ENCODE measurements at places on chromosomes 6 and 20.

- no peak for DNase-seq
Measured at GRCh38 chr6:127949251-127949650, 48.4 kb upstream of the THEMIS start.

GRCh38 chr6:149723771-149724417 lies 6.0 kb upstream of the LATS1 start:
- peak; percentile 23 for DNase-seq

- DNase-seq: no peak
Measured at GRCh38 chr20:25048519-25048952, 9.4 kb downstream of the ACSS1 start.

DNA sequence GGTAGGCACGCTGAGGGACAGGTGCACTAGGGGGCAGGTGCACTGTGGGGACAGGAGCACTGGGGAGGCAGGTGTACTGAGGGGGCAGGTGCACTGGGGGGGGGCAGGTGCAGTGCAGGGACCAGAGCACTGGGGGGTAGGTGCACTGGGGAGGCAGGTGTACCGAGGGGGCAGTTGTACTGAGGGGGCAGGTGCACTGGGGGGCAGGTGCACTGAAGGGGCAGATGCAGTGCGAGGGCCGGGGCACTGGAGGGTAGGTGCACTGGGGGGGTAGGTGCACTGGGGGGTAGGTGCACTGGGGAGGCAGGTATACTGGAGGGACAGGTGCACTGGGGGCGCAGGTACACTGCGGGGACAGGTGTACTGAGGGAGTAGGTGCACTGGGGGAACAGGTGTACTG lies 39.5 kb downstream of the DAAM2 start:
- DNase-seq: no peak

DNA sequence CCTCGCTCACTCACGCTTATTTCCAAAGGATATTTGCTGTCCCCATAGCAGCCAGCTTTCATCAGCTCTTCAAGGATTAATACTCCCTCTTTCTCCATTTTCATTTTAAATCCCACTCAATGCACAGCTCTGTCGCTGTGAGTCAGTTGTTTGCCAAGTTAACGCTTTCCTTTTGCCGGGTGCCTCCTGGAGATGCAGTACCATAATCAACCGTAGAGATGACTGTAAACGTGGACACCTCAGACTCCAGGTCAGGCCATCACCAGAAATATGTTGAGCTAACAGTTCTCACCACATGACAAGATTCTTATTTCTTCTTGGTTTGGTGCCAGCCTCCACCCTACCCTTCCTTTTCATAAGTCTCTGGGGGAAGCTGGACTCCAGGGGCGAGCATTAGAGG lies 66.6 kb upstream of the TAB2 start:
- no peak for DNase-seq

GRCh38 chr20:50376888-50377459 lies 133.2 kb upstream of the PTPN1 start:
- no peak for DNase-seq

All from stimulated activated naive CD8-positive, alpha-beta T cell treated with anti-CD3 and anti-CD28 coated beads, Interleukin-15, Interleukin-2, amounts not matched to agents 100 U/mL and 50 U/mL, for 24 hours (primary cell).